ENCODE measurements at places on chromosomes 12 and 14.

DNA sequence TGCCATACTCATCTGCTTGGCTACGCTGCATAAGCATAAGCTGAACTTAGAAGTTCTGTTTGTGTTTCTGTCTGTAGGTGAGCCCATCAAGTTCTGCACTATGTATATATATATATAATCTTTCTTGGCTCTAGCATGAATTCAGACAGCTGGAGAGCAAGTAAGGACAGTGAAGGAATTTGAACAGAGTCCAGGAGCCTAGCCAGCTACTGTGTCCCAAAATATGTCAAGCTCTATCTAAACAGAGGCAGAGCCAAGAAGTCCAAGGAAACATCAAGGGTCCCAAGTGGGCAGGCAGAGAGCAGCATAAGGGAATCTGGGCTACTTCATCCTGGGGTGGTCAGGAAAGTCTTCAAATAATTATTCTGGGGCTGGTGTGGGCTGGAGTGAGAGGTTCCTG is 118.5 kb upstream of the NPAS3 start:
- no peak for DNase-seq

DNA sequence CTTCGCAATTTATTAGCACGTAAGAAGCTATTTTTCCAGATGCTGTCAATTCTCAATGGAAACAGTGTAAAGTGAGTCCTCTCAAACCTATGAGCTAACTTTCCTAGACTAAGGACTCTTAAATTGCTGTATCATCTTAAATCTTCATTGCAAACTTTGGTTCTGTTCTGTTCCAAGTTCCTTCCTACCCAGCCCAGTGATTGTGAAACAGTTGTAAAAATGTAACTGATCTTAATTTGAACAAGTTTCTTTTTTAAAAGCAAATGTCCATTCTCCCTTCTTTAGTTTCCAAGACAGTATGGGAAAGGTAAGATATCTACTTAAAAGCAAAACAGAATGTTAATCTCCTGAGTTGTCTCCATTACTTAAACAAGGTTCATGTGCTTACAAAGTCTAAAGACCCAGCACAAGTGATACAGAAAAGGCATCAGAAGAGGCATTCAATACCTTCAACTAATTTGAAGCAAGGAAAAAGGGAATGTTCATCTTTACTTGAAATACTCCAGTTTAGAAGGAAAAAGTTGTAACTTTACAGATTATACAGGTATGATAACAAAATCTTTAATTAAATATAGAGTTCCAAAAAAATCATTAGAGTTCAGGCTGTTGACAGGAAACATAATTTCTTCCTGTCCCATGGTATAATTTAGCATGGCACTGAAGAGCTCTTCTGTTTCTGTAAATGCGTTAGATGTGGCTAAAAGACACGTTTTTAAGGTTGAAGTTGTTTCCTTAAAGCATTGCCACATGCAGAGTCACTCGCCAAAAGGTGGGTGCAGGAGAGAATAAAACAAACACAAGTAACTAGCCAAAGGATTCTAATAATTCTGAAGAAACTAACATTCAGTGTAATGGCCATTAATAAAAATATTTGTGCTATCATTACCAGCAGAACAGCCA is 101.5 kb upstream of the USP15 start:
- DNase-seq = no peak

- DNase-seq = no peak
Measured at GRCh38 chr12:13087766-13088165, 15.7 kb downstream of the GSG1 start.

DNA sequence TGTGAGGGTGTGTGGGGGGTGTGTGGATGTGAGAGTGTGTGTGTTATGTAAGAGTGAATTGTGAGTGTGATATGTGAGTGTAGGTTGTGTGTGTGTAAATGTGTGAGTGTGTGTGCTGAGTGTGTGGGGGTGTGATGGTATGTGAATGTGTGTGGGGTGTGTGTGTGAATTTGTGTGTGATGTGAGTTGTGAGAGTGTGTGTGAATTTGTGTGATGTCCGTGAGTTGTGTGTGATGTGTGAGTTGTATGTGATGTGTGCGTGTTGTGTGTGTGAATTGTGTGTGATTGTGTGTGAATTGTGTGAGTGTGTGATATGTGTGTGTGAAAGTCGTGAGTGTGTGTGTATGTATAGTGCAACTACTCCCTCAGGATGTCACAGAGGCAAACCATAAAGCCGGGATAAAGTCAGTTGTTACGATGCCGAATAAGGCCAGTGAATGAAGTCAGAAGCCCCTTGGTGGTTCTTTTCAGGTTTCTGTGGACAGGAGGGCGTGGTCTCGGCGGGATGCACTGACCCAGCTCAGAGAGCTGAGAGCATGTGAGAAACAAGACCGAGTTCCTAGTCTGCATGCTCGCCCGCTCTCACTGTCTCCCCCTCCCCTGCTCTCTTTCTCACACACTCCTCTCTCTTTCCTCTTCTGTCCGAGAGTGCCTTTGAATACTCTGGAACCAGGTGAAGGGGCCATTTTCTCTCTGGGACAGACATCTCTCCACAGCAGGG is 71.8 kb upstream of the MAX start:
- no peak for DNase-seq

DNA sequence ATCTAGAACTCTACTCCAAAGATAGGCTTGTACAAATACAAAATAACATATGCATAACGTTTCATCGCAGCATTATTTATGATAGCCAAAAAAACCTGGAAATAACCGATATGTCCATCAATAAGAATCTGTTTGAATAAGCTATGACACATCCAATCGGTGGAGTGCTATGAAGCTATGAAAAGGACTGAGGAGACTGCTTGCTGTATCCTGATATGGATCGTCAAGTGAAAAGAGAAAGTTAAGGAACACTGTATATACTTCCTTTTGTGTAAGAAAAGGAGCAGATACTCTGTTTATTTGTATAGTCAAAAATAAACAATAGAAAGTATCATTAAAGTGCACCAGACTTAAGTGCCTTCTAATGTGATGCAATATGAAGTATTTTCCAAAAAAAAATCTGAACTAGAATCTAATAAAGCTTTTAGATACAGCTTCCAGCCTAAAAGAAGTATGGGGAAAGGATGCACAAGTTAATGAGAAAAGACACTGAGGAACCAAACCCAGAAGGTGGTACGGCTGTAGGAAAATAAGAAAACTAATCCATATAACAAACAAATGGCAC is 645 bp upstream of the KLHDC1 start:
- DNase-seq = no peak

DNA sequence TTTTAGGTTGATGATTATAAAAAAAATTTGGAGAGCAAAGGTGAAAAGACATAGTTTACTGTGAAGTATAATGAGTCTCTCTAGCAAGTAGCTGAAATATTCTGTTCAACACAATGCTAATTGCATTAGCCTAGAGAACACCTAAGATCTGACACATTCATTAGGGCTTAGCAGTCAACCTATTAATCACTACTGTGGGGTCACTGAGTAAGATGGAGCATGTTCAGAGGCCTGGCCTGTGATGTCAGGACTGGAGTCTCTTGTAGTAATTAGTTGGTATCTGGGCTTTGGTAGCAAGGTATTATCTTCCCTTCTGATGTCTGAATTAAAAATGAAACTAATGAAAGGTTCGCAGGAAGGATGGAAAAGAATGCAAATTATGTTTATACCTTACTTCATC is 112.7 kb downstream of the SLC16A7 start:
- no peak for DNase-seq
